Activated CD8-positive, alpha-beta memory T cell treated with anti-CD3 and anti-CD28 coated beads, Interleukin-2, amount 10 ng/mL, durations not matched to agents 7 days and 5 days (primary cell): ENCODE measurements at places on chromosomes 3 and 15.

DNA sequence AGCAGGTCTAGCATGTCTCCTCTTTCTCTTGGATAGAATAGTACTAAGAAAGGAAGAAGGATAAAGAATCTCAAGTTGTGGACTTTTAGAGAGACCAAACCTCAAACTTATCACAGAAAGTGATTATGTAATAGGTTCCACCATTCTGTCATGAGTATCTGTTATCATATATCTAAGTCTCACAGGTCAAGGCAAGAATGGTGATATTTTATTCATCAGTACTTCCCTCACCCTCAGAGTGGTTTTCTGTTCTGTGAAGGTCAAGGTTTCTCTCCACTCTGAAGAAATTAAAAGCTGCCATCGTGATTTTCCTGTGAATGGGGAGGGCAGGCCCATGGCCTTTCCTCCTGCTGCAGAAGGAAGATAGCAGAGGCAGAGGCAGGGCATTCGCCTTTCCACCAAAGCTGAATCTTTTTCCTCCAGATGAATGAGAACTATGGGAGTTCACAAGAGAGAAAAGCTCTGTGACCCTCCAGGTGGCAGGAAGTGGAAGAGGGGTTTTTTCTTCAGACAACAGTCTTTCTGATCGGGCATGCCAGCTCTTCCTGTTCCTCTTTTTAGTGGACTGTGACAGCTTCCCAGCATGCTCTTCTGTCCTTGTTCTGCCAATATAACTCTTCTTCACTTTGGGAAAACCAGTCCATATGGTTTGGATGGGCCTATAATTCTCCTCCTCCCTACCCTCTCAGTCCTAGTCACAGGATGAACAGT is 37.1 kb upstream of the CCK start:
- no peak for DNase-seq
- H3K27me3 ChIP-seq: peaks cover 11% of the 10 kb centered on the region
- H3K4me3 ChIP-seq: no peak overlapping the region
- H3K36me3 ChIP-seq: no peaks in the 10 kb centered on the region
- no peaks in the 10 kb centered on the region for H3K4me1 ChIP-seq
- no peak overlapping the region for H3K27ac ChIP-seq

DNA sequence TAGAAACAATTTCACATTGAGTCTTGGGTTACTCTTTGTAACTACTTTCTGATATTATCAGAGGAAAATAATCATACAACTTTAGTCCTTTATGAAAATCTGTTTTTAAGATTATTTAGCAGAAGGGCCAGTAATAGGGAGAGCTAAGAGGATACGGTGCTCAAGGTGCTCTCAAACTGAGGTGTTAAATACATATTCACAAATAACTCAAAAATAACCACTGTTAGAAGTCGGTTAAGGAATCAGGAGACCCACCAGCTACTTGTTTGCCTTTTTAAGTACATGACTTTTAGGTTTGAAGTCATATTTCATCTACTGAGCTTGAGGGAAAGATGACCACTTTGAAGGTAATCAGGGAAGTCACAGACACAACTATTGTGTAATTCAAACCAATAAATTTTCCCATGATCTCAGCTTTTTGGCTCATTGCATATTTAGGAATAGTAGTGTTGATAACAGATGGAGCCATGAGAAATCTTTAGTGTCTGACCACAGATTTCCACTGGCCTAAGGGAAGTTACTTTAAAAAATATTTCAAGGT is 1.4 kb upstream of the RSRC1 start:
- H3K27ac ChIP-seq: no peak overlapping the region
- no peak for DNase-seq
- H3K4me1 ChIP-seq: peaks cover 60% of the 10 kb centered on the region
- H3K4me3 ChIP-seq: peak overlapping the region; percentile 5

- no peaks in the 10 kb centered on the region for H3K4me1 ChIP-seq
- peaks cover 39% of the 10 kb centered on the region for H3K36me3 ChIP-seq
- H3K4me3 ChIP-seq: no peak overlapping the region
- DNase-seq: no peak
Measured at GRCh38 chr3:12590096-12590495, 33.2 kb downstream of the MKRN2 start.

GRCh38 chr3:28322464-28322863 is 26.1 kb upstream of the ZCWPW2 start:
- H3K27me3 ChIP-seq: no peaks in the 10 kb centered on the region
- H3K4me3 ChIP-seq: no peak overlapping the region
- no peak overlapping the region for H3K27ac ChIP-seq
- peaks cover 49% of the 10 kb centered on the region for H3K4me1 ChIP-seq
- no peak for DNase-seq

GRCh38 chr3:111746772-111747171 is 112.3 kb upstream of the PHLDB2 start:
- H3K4me1 ChIP-seq: no peaks in the 10 kb centered on the region
- H3K36me3 ChIP-seq: peaks cover 6% of the 10 kb centered on the region
- no peaks in the 10 kb centered on the region for H3K27me3 ChIP-seq
- no peak overlapping the region for H3K27ac ChIP-seq

- H3K36me3 ChIP-seq: no peaks in the 10 kb centered on the region
- no peak overlapping the region for H3K27ac ChIP-seq
- no peak overlapping the region for H3K4me3 ChIP-seq
- no peaks in the 10 kb centered on the region for H3K4me1 ChIP-seq
- H3K27me3 ChIP-seq: peaks cover 4% of the 10 kb centered on the region
Measured at GRCh38 chr15:25635191-25635590, 196.4 kb upstream of the UBE3A start.

DNA sequence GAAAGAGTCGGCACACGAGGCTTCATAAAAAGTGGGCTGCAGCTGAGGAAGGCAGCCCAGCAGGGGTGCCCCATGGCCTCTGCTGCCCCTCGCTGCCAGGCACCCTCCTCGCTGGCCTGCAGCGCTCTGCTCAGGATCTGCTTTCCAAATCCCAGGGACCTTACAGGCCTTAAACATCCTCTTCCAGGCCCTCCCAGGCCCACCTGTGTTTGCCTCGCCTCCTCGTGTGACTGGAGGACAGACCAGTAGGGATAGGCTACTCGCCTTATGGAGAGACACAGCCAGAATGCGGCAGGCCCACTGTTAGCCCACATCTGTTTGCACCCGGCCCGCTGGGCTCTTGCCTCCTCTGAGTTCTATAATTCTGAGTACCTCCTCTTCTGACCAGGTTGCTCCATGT is 124.5 kb upstream of the PLXNA1 start:
- H3K27me3 ChIP-seq: no peaks in the 10 kb centered on the region
- peak; percentile 33 for DNase-seq
- no peak overlapping the region for H3K27ac ChIP-seq

DNA sequence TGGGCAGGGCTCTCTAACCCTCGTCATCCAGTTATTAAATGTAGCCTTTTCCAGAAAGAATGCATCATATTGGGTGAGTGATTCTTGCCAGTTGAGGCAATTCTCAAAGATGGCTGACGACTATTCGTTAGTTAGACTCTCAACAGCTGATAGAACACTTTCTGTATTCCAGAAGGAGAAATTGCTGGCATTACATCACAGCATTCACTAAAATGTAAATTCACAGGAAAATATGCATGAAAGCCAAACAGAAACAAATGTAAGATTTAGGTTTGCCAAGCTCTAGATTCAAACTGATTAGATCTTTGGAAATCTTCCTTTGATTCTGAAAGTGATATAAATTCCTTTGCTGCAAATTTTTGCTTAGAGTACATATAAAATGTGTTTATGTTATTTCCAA is 1501.0 kb downstream of the SI start:
- no peak overlapping the region for H3K27ac ChIP-seq
- no peak for DNase-seq
- no peak overlapping the region for H3K4me3 ChIP-seq
- H3K36me3 ChIP-seq: no peaks in the 10 kb centered on the region
- no peaks in the 10 kb centered on the region for H3K27me3 ChIP-seq
- no peaks in the 10 kb centered on the region for H3K4me1 ChIP-seq

DNA sequence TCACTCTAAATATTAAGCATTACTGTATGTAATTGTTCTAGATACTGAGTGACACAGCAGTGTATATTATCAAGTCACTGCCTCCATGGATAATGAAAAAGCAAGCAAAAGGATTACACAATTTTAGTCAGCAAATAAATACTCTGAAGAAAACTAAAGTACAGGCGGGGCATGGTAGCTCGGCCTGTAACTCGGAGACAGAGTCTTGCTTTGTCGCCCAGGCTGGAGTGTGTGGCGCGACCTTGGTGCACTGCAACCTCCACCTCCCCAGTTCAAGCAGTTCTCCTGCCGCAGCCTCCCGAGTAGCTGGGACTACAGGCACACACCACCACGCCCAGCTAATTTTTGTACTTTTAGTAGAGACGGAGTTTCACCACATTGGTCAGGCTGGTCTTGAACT is 32.7 kb downstream of the RBM6 start:
- DNase-seq: no peak
- H3K36me3 ChIP-seq: peaks cover 28% of the 10 kb centered on the region
- no peaks in the 10 kb centered on the region for H3K27me3 ChIP-seq
- H3K27ac ChIP-seq: no peak overlapping the region

- H3K36me3 ChIP-seq: peaks cover 22% of the 10 kb centered on the region
- no peaks in the 10 kb centered on the region for H3K27me3 ChIP-seq
- no peak overlapping the region for H3K4me3 ChIP-seq
- no peak overlapping the region for H3K27ac ChIP-seq
- H3K4me1 ChIP-seq: peaks cover 9% of the 10 kb centered on the region
- DNase-seq: no peak
Measured at GRCh38 chr3:66376568-66376967, 124.3 kb downstream of the LRIG1 start.

GRCh38 chr15:69603369-69604071 is 150.9 kb downstream of the RPLP1 start:
- H3K27me3 ChIP-seq: peaks cover 16% of the 10 kb centered on the region
- H3K36me3 ChIP-seq: no peaks in the 10 kb centered on the region
- peaks cover 9% of the 10 kb centered on the region for H3K4me1 ChIP-seq
- H3K27ac ChIP-seq: no peak overlapping the region
- no peak for DNase-seq

- no peaks in the 10 kb centered on the region for H3K4me1 ChIP-seq
- H3K27me3 ChIP-seq: no peaks in the 10 kb centered on the region
- no peak overlapping the region for H3K27ac ChIP-seq
- no peaks in the 10 kb centered on the region for H3K36me3 ChIP-seq
- H3K4me3 ChIP-seq: no peak overlapping the region
Measured at GRCh38 chr3:192170659-192171058, 556.7 kb downstream of the FGF12 start.

DNA sequence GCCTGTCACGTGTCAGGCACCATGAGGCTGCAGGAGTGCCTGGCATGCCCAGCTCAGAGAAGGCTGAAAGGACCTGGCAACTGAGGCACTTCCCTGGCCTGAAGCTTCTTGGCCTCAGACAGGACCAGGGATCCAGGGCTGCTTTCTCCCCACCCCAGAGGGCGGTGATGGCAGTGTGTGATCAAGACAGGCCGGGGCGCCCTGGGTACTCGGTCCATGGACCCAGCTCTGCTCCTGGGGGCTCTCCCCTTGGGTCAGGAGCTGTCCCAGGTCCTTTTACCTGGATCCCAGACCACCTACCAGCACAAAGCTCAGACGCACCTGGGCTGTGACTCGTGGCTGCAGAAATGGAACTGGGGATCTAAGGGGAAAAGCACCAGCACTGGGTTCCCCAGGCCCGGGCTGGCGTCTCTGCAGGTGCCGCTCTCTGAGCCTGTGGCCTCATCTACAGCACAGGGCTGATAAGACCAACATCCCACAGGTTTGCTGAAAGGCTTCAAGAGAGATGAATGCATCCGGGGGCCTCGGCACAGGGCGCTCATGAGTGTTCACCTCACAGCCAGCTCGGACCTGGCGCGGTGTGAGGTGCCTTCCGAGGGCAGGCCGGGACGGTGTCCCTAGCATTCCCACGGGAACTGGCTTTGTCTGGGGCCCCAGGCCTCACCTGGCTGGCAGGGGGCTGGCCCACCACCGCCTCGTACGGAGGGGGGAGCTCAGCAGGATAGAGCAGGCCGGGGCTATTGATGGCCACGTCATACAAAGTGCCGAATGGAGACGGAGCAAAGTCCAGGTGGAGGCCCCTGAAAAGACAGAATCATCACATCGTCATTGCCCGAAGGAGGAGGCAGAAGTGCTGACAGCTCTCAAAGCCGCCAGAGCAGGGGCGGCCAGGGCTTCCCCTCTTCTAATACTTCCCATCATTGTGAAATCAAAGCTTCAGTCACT is 133.6 kb downstream of the NSMCE3 start:
- H3K4me3 ChIP-seq: no peak overlapping the region
- H3K36me3 ChIP-seq: no peaks in the 10 kb centered on the region
- H3K4me1 ChIP-seq: peaks cover 6% of the 10 kb centered on the region

- peaks cover 9% of the 10 kb centered on the region for H3K36me3 ChIP-seq
- H3K4me3 ChIP-seq: no peak overlapping the region
- no peak for DNase-seq
Measured at GRCh38 chr3:143820466-143821221, 27.6 kb downstream of the SLC9A9 start.

GRCh38 chr3:146449613-146450012 is 19.7 kb downstream of the PLSCR2 start:
- peaks cover 5% of the 10 kb centered on the region for H3K27me3 ChIP-seq
- no peak overlapping the region for H3K27ac ChIP-seq
- no peak for DNase-seq
- H3K4me3 ChIP-seq: no peak overlapping the region
- H3K36me3 ChIP-seq: no peaks in the 10 kb centered on the region

GRCh38 chr15:31271224-31271635 is 55.4 kb upstream of the KLF13 start:
- peak overlapping the region; percentile 27 for H3K27ac ChIP-seq
- H3K36me3 ChIP-seq: no peaks in the 10 kb centered on the region
- H3K4me3 ChIP-seq: no peak overlapping the region
- DNase-seq: peak; percentile 38
- no peaks in the 10 kb centered on the region for H3K27me3 ChIP-seq

- H3K27ac ChIP-seq: no peak overlapping the region
- no peak overlapping the region for H3K4me3 ChIP-seq
- peaks cover 23% of the 10 kb centered on the region for H3K36me3 ChIP-seq
Measured at GRCh38 chr3:196920733-196921132, 21.6 kb downstream of the NCBP2 start.

- H3K36me3 ChIP-seq: no peaks in the 10 kb centered on the region
- no peak for DNase-seq
- no peaks in the 10 kb centered on the region for H3K4me1 ChIP-seq
- H3K27me3 ChIP-seq: no peaks in the 10 kb centered on the region
- no peak overlapping the region for H3K4me3 ChIP-seq
- no peak overlapping the region for H3K27ac ChIP-seq
Measured at GRCh38 chr3:67995206-67995605, 340.8 kb upstream of the SUCLG2 start.

DNA sequence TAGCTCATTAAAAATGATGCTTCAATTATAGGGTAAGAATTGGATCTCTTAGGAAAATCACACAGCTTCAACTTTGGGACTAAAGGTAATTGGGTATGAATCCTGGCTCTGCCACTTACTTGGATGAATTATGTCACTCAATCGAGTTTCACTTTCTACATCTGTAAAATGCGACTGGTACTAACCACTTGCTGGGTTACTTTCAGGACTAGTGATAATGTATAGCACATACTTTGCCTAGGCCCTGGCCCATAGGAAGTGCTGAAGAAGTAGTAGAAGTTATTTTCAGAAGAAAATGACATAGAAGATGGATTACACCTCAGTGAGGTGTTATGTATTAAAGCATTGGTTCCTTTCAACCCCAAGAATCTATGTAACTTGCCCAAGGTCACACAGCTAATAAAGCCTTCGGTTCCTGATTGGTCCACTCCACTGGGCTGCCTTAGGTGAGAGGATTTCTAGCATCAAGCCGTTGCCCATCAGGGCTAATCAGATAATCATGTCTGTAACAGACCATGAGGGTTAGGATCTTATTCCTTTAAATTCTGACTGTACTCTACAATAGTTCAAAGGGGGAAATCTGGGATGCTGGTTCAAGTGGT is 29.4 kb upstream of the AP4E1 start:
- H3K36me3 ChIP-seq: peaks cover 3% of the 10 kb centered on the region
- H3K4me1 ChIP-seq: peaks cover 68% of the 10 kb centered on the region
- DNase-seq: peak; percentile 65
- peak overlapping the region; percentile 36 for H3K4me3 ChIP-seq
